ENCODE measurements at places on chromosomes 1 and 21. TPM values are rescaled to one million over a fixed set of nuclear protein-coding genes. Genes with fewer than 3 reads are reported as not detected.

DNA sequence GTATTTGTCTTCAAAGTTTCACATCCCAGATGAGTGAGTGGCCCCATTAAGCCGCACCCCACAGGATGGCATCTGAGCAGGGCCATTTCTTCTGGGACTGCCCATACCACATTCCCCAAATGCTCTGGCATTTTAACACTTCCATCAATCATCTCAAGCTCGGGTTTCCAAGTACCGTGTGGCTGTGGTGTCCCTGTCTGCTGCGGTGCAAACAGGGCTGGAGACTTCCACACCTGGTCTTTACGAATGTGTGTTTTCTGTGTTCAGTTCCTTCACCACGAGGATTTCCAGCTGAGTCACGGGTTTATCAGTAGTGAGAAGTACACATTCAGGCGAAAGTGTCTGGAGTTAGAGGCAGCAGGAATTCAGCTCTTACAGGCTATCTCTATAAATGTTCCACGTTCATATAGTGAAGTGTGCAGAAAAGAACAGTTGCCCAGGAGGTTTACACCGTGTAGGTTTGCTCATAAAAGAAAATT lies 195.2 kb downstream of the RHOU start:
- peak; percentile 13 for DNase-seq

GRCh38 chr1:9844756-9845155 lies 21.0 kb upstream of the CLSTN1 start:
- DNase-seq: no peak

DNA sequence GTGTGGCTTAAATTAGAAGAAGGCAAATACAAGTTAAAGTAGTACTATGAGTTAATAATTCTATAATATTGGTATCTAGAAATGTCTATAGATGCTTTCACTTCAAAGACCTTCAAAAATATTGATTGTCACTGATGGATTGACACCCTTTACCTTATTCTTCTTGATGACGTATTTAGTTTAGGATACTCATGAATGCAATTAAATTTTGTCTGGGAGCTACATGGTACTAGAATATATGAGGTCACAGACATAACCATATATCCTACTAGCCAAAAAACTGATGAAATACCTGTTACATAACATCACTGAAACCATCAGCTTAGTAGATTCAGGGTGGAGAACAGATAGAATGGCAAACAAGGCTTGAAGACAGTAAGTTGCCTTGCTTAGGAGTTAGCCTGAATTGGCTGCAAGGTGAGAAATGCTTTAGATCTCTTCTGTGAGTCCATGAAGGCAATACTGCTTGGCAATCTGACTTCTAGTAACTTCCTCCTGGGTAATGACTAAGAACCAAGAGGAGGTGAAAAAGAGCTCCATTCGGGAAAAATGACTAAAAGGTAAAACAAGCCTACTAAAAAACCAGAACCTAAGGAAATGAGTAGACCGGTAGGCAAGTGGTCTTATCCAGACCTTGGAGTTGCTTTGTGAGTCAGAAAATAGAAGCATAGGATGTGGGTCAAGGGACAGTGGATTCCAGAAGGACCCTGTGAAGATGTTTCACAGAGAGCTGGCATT lies 16.9 kb upstream of the ARHGAP29 start:
- peak; percentile 63 for DNase-seq

DNA sequence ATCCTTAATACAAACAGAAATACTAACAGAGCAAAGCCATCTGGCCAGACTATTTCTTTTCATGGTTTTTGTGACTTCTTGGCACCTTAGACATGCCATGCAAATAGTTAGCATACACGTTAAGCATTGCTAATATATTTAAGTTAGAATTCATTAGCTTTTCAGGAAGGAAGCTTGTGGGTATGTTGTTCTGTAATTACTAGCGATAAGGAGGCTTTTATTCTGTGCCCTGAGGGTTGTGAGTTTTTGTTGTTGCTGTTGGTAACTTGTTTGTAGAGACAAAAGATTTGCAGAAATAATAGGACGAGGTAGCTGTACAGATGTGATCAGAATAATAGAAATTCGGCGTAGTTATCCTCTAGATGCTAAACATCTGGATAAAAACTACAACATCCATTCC lies 305.3 kb downstream of the TM2D1 start:
- DNase-seq: no peak

- no peak for DNase-seq
Measured at GRCh38 chr1:241012708-241013340, 344.2 kb downstream of the RGS7 start.

Gene HSPA6
- 1.6 TPM for total RNA-seq

Gene FOXO6
- total RNA-seq: not detected

DNA sequence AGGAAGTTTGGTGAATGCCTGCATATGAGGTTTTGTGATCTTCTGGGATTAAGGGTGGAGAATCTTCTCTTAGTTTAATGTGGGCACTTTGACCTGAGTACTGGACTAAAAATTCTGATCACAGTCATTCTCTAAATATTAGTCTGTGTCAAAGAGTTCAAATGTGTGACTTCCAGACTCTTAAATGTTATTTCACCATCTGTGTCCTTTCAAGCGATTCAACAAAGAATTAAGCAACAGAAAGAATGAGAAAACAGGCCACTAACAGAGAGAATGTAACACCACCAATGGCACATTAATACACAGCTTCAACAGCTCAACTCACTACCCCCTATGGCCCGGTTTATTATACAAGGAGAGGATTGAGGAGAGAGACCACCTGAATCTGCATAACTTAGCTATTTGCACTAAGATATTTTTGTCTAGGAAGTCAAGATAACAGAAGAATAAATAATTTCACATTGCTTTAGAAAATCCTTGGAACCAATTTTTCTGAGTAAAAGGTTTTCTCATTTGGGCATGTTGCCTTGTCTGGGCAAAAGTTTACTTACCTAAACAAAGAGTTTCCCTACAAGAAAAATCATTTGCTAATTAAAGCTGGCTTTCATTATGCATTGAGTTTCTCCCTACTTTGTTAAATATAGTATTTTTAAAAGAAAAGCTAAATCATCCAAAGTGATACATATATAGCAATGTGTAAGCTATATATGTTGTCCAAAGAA lies 1313.7 kb downstream of the NCAM2 start:
- DNase-seq: no peak

Gene KAZN
- 4.4 TPM for total RNA-seq

Gene AMY2A
- total RNA-seq: not detected

- peak; percentile 44 for DNase-seq
Measured at GRCh38 chr1:38559446-38560165, 300.0 kb downstream of the RRAGC start.

- no peak for DNase-seq
Measured at GRCh38 chr1:183200451-183200850, 14.4 kb downstream of the LAMC2 start.

DNA sequence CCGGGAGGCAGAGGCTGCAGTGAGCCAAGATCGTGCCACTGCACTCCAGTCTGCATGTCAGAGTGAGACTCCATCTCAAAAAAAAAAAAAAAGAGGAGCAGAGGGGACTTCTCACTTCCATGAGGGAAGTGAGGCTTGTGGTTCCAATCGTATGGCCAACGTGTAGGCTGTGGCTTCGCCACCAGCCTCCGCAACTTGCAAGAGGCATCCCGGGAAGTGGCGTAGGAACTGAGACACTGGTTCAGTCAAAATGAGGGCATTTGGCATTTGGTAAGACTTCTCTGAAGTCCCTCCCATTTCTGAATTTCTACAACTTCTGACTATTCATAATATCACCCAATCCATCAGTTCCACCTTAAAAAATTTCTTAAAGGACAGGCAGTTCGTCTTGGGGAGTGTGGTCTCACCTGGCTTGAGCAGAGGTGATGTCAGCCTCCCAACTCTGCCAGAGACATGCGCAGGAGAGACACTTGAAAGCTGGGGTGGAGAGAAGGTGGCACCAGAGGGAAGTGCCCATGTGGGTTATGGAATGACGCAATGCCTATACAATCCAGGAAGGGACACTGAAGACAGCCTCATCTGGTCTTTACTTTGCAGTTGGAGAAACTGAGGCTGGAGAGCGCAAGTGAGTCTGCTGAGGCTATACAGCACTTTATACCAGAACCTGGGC lies 17.2 kb downstream of the KAZN start:
- DNase-seq: no peak

Gene CBS
- 96.9 TPM for total RNA-seq

DNA sequence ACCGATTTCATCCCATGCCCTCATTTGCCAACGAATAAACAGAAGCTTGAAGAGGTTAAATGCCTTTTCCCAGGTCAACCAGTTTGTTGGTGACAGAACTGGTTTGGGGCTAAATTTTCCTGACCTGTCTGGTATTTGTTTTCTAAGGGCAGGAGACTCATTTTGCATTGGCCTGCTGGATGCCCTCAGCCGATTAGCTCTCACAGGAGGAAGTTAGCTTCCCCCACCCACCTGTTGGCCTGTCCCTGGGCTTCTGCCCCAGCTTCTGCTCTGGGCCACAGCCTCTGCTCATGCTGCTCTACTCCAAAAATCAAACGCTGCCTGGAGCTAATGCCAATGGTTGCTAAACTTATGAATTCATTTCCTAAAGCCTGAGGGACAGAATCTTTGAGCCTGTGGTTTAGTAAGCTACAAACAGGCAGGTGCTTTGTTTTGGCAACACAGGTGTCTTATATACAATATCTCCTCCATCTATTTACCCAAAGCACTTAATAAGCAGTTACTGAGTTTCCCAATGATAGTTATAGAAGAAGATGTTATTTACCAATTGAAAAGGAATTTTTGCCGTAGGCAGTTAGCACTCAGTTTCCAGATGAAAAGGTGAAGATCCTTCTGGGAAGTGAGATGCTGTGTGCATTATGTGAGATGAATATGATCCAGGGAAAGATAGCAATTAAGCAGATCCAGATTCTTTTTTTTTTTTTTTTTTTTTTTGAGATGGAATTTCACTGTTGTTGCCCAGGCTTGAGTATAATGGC lies 82.3 kb downstream of the TM2D1 start:
- DNase-seq: no peak

Gene RGS8
- not detected for total RNA-seq

GRCh38 chr1:75812065-75812464 lies 15.4 kb downstream of the MSH4 start:
- no peak for DNase-seq

DNA sequence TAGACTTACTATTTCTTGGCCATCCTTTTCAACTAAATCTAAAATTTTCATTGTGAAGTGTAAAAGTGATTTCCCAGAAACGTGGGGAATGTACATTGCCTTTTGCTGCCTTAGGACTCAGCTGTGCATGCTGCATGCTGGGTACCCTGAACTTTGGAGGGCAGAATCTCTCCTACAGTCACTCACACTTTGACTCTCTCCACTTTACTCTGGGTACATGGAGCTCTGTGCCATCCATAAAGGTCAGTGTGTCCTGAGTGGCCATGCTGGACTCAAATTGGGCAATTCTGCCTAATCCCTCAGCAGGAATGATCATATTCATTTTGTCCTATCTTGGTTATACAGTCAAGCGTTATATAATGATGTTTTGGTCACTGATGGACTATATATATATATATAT lies 105.6 kb downstream of the NR5A2 start:
- DNase-seq: no peak

- DNase-seq: no peak
Measured at GRCh38 chr1:184022668-184023067, 14.9 kb downstream of the COLGALT2 start.

DNA sequence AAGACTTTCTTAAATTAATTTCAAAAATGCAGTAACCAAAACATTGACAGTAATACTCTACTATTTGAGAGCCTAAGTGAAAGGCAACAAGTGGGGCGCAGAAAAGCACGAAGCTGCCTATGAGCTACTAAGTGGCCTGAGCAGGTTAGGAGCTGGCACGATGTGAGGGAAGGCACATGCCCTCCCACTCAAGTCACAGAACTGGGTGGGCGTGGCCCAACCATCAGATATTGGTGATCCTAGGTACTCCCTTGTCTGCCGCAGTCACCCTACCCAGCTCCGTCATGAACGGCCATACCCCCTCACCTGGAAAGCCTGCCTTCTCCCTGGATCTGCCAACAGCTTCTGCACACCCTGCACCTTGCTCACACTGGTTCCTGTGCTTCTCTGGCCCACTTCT lies 40.8 kb downstream of the SSBP3 start:
- DNase-seq: no peak

Gene NUCKS1
- total RNA-seq: 91.1 TPM

- DNase-seq: no peak
Measured at GRCh38 chr1:59520194-59520593, 223.3 kb downstream of the FGGY start.

Gene CITED4
- total RNA-seq: 5.0 TPM

Gene FCRLB
- total RNA-seq: 0.26 TPM

- no peak for DNase-seq
Measured at GRCh38 chr1:40079774-40080400, 17.2 kb downstream of the PPT1 start.

- no peak for DNase-seq
Measured at GRCh38 chr1:55951291-55951690, 628.1 kb downstream of the PLPP3 start.

DNA sequence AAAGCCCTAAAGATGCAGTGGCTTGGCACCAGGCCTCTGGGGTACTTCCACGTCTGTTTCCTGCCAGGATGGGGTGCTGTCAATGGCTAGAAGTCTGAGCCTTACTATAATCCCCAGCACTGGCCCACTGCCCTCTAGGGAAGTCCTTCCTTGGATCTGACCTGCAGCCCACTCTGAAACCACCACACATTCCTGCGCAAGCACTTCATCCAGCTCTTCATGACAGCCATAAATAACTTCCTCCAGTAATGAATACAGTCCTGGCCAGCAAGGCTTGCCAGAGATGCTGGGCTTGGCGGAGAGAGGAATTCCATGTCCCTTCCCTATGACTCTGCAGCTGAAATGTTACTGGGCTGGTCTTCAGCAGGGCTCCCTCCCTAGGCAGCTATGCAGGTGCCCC lies 32.6 kb downstream of the ALPL start:
- DNase-seq: no peak

DNA sequence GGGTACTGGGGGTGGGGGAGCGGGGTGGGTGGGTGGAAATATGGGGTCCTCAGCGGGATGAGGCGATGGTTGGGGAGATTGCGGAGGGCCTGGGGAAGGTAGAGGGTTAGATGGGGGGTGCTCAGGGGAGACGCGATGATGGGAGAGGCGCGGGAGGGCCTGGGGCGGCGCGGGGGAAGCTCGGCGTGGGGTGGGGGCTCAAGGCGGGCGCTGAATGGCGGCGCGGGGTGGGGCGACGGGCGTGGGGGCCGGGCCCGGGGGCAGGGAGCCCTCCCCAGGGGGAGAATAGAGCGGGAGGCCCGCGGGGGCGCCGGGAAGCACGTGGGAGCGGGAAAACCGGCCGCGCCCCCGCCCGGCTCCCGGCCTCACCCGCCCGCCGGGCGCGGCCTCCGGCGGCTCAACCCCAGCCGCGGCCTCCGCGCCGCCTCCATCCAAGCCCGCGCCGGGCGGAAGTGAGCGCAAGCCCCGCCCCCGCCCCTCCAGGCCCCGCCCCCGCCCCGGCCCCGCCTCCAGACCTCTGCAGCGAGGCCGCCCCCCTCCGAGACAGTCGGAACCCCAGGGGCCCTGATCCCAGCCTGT lies at the start of gene FAAP20:
TSS of gene FAAP20 (minus strand) at position 454 of the 579 bp plus-strand sequence. CDS start at position 431, 23 bp downstream.
- peak; percentile 15 for DNase-seq

Gene FCN3
- 0.26 TPM for total RNA-seq

Measured in bronchial epithelial cell (primary cell).